ENCODE measurements at places on chromosomes 7 and 10.

DNA sequence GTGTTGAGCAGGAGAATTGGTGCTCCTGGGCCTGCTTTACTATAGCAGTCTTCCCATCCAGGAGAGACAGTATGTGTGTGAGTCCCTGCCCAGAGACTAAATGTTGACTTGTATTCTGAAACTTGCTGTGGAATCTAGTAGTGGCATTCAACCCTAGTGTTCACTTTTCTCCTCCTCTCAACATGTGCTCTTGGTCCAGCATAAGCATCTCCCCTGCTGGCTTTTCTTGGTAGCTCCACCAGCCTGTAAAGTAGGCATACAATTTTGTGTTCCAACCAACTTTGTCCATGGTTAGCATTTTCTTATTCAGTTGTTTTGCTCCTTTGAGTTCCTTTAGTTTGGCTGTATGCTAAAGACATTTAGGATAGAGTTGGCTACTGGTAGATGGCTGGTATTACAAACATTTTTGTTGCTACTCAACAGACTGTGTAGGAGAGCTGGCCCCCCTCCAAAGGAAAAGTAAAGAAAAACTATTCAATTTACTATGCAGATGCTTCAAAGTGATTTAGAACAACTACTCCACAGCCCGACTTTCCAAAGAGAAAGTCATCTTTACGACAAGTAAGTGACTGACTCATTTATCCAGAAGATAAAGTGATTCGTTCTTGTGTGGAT lies 46.0 kb downstream of the ASB4 start:
- no peak for DNase-seq

GRCh38 chr7:105853931-105854419 lies 22.4 kb downstream of the ATXN7L1 start:
- no peak for DNase-seq

- no peak for DNase-seq
Observed at GRCh38 chr10:53358536-53358935, 586.0 kb upstream of the MBL2 start.

DNA sequence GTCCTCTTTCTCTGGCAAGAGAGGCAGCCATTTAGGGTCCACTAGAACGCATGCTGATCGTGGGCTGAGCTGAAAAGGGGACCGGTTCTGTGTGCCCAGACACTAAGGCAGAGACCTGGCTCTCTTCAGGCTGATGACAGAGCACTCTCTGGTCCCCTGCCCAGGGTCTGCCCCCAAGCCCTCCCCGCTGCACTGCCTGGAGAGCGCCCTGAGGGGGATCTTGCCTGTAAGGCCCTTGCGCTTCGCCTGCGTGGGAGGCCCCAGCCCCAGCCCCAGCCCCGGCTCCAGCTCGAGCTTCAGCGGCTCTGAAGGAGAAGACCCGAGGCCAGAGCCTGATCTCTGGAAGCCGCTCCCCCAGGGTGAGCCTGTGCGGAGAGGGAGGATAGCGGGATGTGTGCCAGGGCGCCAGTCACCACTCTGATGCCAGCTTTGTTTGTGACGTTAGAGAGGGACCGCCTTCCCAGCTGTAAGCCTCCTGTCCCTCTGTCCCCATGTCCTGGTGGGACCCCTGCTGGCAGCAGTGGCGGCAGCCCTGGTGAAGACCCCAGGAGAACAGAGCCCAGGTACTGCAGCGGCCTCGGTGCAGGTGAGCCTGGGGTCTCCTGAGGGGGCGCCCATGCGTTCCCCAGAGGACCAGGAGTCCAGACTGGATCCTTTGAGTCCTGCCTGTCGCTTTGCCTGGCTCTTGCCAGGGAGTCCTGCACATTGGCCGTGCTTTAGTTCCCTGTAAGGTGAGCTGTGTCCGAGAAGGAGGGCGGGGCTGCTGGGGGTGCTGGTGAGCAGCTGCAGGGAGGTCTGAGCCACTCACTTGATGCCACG lies 43.2 kb downstream of the ZNF467 start:
- no peak for DNase-seq

DNA sequence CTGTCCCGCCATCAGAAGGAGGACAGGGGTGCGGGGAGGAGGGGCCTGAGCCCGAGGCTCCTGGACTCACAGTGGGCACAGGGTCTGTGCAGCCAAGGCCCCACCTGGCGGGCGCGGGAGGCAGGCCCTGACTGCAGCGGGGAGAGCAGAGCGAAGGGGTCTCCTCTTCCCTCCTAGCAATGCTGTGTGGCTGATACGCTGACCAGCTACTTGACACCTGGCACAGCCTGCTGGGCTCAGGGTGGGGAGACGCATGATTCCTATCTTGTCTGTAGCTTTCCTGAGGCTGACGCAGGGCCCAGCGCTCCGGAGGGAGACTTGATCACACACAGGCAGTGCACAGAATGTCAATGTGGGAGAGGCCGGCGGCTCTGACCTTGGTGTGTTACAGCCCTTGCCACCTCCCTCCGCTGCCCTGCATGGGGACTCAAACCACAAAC lies 174.9 kb downstream of the ELFN1 start:
- no peak for DNase-seq

DNA sequence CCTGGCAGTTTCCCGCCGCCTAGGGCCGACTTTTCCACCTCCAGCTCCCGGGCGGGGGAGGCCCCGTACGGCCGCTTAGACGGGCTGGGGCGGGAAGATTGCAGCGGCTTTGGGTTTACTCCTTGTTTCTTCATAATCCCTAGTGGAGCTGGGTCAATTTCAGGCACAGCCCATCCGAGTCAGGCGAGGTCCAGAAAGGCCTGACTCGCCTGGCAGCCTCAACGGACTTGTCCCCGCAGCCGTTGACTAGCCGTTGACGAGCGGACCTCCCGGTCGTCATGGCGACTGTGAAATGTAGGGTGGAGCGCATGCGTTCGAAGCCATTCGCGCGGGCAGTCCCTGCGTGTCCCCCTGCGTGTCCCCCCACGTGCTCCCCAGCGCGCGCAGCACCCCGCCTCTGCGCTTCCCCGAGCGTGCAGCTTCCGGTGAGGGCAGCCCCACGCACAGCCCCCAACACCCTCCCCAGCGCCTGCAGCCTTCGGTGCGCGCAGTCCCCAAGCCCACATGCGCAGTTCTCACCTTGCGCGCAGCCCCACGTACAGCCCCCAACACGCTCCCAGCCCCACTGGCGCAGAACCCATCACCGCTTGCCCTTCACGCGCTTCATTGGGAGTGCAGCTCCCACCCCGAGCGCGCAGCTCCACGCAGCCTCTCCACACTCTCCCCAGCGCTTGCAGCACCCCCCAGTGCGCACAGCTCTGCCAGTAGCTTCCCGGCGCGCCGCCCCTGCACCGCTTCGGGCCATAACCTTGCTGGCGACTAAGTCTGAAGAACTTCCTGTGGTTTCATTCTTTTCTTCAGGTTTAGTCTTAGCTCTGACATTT lies 67.8 kb downstream of the TBX20 start:
- peak; percentile 56 for DNase-seq

GRCh38 chr10:118501171-118501570 lies 94.3 kb downstream of the PRLHR start:
- DNase-seq = no peak

GRCh38 chr10:74432841-74433594 lies 282.0 kb downstream of the ADK start:
- no peak for DNase-seq

Data from T1000 (cell line).